ENCODE measurements at places on chromosomes 7 and 10.

GRCh38 chr7:142668495-142668894, 80.8 kb upstream of the PRSS1 start:
- DNase-seq, result no peak

DNA sequence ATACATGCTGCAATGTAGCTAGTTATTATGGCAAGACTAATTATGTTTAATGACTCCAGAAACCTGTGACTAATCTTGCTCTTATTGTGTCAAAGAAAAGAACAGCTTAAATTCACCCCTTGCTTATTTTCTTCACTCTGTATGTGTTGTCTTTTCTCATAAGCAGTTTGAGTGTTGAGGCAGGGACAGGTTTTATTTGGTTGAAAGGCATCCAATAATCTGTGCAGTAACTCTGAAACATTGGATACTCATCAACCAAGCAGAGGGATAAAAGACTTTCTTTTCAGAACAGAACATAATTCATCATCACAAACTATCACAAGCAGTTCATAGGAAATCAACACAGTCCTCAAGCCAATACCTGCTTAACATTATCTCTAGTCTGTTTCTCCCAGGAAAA, 797.6 kb upstream of the MBL2 start:
- no peak for DNase-seq

- DNase-seq, result no peak
Measured at GRCh38 chr10:118592675-118593330, 2.6 kb downstream of the PRLHR start.

DNA sequence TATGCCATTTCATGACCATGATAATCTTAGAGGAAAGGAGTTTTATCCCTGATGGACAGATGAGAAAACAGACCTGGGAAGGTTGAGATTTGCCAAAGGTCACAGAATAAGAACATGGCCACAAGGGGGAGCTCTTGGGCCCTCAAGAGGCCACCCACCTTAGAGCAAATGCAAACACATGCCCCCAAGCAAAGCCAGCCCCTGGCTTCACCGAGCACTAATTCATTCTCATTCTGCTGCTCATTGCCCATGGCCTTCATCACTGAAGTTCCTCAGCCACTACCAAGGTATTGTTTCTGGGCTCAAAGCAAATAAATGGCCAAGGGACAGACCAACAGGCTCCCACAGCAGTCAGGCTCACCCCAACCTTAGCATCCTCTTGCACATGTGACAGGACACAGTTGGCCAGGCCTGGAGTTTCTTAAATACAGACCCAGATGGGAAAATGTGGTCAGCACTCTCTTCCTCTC, 44.2 kb downstream of the PDLIM1 start:
- DNase-seq, result peak; percentile 75

- peak; percentile 37 for DNase-seq
Measured at GRCh38 chr10:73644015-73644743, 2.9 kb upstream of the MYOZ1 start.

DNA sequence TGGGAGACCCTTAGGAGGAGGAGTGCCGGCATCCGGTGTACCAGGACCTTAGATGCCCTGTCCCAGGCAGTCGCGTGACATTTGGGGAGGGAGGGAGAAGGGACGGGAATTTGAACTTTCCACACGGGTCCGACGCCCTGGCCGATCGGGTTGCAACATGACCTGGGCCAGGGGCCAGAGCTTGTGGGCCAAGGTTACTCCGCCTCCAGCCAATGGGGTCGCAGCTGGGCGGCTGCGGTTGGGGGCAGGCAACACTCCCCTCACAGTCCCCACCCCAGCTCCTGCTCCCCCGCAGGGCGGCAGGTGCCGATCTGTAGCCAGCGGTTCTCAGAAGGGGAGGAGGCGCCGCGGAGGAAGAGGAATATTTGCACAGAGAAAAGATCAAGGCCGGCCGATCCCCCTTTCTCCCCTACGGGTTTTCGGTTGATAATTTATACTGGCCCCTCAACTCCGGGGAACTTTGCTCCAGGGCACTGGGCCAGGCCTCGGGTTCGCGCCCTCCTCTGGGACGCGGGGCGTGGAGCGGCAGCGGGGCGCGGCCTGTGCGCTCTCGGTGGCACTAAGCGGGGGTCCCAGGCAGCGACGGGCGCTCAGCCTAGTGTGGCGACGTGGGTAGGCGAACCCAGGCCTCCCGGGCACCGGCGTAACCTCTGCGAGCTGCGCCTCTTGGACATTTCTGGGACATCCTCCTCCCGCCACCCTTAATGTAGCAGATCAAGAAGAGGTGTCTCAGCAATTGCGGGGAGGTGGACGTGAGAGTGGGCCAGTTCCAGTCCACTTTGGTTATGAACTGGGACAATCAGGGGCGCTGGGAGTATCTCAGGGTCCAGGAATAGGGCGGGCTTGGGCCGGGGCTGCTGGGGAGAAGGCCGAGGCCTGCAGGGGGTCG, 1.2 kb downstream of the MLXIPL start:
- no peak for DNase-seq

DNA sequence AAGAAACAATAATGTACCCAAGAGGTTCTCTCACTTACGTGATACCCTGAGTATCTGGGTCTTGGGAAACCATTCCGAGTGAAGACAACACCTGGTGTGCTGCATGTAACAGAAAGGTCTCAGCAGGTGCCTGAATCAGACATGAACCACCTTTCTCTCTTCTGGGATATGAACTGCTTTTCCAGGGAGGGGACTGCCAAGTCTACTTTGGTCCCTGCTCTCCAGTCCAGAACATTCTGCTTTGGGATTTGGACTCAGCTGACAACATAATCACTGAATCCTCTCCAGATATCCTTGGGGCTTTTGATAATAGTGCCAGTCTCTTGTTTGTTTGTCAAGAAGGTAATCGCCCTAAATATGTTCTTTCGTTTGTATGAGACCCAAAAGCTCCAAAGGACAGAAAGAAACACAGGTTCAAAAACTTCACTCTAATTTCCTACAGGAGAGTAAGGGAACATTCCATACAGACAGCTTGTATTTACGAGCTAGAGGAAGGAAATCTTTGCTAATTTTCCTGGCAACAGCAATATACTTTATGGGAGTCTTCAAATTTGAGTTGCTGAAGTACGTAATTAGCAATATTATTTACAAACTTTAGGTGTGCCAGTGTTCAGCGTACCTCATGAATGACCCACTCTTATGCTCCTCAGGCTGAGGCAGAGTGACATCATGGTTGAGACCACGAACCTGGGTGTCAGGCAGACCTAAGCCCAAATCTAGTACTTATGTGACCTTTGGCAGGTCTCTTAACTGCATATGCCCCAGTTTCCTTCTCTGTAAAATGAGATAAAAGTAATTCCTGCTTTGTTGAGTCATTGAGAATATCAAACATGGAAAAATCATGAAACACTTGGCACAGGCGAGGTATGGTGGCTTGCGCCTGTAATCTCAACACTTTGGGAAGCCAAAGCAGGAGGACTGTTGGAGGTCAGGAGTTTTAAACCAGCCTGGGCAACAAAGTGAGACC, 5.4 kb downstream of the ABLIM1 start:
- DNase-seq, result no peak

DNA sequence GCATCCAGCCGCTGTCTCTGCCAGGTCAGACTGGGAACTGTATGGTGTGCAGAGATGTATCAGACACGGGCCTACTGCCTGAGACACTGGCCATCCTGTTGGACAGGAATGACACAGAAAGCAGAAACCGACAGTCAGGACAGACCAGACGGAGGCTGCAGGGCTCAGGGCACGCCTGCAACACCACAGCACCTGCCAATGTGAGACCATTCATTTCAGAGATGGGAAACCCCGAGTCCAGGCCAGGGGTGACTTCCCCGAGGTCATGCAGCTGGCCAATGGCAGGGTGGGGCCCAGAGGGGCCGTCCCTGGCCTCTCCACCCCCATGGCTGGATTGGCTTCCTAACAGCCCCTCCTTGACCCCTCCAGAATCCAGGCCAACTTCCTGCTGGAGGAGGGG, 34.7 kb downstream of the GRID1 start:
- DNase-seq, result no peak

DNA sequence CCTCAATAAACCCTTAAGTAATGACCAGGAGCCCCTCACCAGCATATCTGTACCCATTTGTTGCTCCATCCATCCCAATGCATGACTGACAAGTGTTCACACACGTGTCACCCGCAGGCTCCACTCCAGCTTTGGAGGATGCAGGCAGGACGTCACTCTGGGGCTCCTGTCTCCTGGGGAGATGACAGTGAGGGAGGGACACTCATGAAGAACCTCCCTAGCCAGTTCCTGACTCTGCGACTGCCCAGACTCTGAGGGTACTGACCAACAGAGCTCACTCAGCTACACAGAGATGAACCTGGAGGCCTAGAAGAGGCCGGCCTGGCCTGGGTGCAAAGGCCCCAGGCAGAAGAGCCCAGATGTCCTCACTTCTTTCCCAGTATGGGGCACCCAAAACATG, 135.1 kb upstream of the RET start:
- DNase-seq, result no peak

GRCh38 chr10:92242910-92243671, 47.8 kb downstream of the CPEB3 start:
- DNase-seq, result peak; percentile 11

DNA sequence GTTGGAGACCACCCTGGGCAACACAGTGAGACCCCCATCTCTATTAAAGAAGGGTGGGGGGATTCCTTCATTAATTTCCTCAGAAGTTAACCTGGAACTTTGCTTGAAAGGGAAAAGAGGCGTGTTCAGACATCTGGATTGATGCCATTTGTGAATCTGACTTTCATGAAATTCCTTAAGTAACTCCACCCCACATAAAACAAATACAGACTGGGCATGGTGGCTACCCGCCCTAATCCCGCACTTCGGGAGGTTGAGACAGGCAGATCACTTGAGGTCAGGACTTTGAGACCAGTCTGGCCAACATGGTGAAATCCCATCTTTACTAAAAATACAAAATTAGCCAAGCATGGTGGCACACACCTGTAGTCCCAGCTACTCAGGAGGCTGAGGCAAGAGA, 75.0 kb downstream of the EEPD1 start:
- DNase-seq, result no peak

- DNase-seq, result no peak
Measured at GRCh38 chr7:115232041-115232440, 310.1 kb downstream of the MDFIC start.

GRCh38 chr7:112156412-112156811, 49.8 kb downstream of the DOCK4 start:
- no peak for DNase-seq

DNA sequence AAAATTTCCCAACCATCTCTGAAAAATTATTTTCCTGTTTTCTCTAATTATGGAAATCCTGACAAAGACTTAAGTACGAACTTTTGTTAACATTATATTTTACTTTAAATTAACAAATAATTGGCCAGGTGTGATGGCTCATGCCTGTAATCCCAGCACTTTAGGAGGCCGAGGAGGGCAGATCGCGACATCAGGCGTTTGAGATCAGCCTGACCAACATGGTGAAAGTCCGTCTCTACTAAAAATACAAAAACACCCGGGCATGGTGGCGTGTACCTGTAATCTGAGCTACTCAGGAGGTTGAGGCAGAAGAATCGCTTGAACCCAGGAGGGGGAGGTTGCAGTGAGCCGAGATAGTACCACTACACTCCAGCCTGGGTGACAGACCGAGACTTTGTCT, 32.2 kb downstream of the DGKB start:
- no peak for DNase-seq

DNA sequence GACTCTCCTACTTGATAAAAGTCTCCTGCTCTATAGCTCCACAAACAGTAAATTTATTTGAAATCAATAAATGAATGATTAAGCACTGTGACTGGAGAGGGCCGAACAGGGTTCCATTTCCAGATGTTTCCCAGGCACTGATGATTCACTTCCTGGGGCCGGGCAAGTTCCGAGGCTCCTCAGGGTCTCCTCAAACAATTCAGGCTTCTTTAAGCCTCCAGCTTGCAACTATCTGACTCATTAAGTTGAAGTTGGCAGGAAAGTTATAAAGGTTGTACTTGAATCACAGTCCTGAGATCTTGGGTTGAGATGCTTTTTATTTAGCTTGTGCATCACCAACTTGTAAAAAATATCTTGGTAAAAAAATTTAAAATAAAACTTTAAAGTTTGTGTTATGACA, 612.9 kb downstream of the DNAJB6 start:
- DNase-seq, result no peak

- no peak for DNase-seq
Measured at GRCh38 chr10:133306941-133307379, 1.7 kb downstream of the TUBGCP2 start.

DNA sequence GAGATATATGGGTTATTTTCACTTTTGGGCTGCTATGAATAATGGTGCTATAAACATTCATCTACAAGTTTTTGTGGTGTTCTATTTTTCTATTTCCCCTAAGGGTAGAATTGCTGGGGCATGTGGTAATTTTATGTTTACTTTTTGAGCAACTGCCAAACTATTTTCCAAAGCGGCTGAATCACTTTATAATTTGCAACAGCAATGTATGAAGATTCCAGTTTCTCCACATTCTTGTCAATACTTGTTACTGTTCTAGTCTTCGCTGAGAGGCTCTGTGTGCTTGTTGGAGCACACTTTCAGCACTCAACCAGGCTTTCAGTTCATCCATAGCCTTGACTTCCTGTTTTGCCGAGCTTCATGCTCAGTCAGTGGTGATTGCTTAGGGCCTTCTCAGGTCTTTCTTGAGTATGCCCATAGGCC, 39.0 kb downstream of the ADK start:
- DNase-seq, result peak; percentile 63

GRCh38 chr10:35058134-35058533, 32.0 kb downstream of the CUL2 start:
- no peak for DNase-seq

DNA sequence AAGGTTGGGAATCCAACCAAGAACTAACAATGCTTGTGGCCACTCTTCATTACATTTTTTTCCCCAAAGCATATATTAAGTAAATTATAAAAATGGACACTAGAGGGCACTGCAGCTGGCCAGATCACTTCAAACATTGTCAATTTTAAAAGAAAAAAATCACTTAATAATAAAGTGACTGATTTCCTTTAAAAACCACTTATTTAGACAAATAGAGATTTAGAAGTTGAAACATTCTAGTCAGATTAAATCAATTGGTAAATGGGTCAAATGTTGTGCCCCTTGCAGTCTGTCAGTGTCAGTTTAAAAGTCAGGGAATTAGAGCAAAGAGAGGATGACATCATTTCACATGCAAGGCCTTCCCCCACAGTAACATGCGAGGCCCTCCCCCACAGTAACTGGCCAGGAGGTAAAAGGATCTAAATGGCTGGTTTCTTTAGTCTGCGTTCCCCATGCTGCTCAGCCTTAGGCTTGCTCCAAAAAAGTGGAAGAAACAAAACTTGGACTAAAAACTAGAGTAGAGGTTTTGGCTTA, 177.9 kb downstream of the SKAP2 start:
- DNase-seq, result no peak

- no peak for DNase-seq
Measured at GRCh38 chr10:33921970-33922605, 587.6 kb upstream of the NRP1 start.

Measured in CD4-positive, alpha-beta T cell (primary cell).